ENCODE measurements at places on chromosomes 2 and 18.
A peak's percentile ranks its signal among the peaks of the same experiment; 100 is the strongest.

DNA sequence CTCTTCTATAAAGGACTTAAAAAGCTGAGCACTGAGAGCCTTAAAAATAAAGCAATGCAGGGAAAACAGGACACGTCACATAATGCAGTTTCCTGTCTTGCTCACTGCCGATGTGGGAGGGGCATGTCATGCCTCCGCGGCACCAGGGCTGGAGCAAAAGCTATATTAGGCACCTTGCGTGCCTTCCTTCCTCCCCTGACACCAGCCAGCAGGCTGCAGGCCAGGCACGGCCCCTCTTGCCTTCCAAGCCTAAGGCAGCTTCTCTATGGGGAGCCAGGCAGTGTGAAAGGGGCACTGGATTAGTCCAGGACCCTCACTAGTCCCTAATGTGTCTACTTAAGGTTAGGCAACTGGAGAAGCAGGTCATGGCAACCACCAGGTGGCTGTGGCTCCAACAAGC lies 26.3 kb downstream of the MRPL35 start:
- DNase-seq = peak; percentile 12

DNA sequence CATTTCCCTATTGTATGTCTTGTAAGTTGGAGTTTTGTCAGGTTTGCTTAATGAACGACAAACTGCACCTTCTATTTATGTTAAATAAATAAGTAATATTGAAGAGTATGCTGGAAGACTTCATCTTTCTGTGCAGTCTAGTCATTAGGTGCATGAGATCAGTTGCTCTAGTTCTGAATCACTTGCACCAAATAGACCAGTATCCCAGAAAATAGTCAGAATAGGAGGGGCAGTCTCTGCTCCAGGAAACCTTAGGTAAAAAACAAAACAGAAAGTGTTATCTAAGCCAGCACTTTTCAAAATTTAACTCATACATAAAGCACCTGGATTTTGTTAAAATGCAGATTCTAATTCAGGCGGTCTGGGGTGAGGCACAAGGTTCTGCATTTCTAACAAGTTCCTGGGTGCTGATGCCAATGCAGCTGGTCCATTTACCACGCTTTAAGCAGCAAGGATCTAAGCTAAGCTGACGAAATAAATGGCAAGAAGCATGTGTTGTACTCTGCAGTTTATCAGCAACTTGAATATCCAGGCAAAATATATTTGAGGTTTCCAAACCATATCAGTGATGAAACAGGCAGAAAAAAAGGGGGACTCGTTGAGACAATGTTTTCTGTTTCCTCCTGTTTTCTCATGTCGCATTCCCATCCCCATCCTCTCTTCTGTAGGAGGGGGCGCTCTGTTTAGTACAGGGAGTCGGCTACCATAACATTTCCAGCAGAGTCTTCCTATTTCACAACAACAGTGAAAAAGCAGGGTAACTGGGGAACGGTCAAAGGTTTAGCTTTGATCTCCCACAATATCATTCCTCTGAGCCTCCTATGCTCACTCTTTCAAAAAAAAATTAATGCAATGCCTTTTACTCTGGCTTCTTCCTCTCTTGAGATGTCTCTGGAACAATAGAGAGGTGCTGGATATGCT lies 106.4 kb downstream of the MBD2 start:
- no peak for DNase-seq

GRCh38 chr2:205717175-205717846 lies 35.0 kb downstream of the NRP2 start:
- no peak for DNase-seq

DNA sequence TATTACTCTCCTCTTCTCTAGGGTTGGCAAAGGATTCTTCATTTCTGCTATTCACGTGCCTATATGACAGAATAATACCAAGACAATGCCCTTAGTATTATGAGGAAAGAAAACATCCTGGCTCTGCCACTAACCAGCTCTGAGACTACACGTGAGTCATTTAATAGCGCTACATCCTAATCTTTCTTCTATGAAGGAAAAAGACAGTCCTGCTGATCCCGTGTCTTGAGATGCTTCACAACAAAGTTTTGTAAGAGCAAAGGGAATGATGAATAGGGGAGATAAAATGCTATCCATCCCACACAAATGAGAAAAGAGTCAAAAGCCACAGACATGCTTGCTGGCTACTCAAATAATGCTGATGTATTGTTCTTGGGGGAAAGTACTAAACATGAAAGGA lies 152.8 kb downstream of the PID1 start:
- DNase-seq = no peak

- no peak for DNase-seq
Measured at GRCh38 chr2:168731616-168732015, 70.8 kb upstream of the NOSTRIN start.

DNA sequence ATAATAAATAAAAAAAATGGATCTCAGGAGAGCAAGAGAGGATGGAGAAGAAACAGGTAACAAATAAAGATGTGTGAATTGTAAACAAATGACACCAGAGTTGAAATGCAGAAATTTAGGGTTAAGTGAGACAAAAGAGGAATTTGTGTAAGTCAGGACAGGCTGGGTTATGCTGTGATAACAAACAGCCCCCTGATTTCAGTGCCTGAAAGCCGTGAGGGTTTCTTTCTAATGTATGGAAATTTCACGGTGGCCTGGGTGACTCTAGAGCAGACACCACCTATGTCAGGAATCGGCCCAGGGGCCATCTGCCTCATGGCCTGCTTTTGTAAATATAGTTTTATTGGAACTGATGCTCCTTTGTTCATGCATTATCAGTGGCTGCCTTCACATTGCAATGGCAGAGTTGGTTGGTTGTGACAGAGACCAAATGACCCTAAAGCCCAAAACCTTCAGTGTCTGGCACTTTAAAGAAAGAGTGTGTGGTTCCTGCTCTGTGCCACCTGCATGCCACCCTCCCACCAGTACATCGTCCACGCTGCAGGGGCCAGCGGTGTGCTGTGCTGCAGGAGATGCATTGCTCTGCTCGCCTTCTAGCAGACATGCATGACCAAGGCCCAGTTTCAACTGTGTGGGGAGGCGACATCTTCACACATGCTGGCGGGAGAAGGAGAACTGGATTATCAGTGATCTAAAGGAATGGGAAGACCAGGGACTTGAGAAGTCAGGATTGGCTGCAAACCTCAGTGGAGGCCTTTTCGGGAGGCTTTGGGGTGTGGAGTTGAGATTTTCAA lies 221.2 kb upstream of the APCDD1 start:
- DNase-seq = no peak

DNA sequence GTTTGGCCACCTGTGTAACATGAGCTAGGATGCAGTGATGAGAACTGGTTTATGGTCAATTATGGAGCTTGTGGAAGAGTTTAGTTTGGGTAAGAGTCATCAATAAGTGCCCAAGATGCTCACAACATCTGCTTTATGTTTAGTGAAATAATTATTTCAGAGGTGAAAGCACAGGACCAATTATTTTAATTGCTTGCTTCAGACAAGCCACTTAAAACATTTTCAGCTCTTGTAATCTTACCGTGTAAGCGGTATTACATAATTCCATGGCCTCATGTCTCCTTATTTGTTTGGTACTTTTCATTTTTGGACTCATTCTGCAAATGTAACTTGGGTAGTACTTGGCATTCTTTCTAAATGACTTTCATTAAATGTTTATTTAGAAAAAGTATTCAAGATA lies 5.4 kb downstream of the B3GNT2 start:
- DNase-seq = no peak

DNA sequence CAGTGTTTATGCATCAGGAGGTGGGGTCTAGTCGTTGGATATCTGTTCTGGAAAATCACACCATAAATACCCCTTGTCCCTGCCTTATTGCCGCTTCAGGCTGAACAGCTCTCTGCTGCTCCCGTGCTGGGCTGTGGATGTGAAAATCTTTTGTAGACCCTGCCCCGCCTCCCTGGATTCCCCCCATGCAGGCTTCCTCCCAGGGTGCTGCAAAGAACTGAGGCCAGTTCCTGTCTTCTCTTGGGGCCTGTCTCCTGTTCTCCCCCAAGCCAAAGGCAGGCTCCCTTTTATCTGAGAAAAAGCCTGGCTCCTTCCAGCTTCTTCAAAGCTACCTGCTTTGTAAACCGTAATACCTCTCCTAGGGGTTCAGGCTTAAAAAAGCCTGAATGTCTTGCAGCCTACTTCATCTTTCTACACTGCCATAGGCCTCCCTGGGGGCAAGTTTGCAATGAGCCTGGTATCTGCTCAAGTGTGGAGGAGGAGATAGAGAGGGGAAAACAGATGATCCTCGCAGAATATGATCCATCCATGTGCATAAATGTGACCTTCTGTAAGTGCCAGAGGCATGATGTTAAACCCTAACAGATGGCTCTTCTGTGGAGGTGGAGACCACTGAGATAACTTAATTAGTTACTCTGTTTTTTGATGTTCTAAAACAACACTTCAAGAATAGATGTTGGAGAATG lies 55.3 kb downstream of the VWA3B start:
- DNase-seq = no peak

DNA sequence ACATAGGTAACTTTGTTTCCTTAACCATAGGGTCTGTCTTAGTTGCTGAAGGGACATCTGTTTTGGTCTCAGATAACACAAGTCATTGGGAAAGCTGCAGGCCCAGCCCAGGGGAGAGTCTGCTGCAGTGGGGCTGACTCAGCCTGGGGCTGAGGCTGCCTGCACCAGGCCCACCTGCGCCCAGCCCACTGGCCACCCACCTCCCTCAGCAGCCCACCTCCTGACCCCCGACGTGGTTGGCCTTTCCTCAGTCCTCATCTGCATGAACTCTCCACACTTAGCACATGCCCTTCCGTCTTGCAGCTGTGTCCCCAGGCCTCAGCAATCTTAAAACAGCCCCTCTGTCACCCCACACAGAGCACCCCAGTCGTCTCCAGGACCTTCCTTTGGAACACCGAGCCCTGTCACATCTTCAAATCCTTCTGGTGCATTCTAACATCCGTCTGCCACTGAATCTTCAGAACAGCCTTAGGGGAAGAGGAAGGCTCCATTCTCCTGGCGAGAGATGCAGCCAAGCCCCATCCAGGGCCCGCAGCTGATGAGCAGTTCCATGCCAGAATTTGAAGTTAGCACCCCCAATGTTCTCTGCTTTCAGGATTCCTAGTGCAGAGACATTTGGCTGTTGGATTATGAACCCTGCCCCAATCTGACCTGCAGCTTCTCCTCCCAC lies 231.4 kb downstream of the SEPTIN10 start:
- no peak for DNase-seq

DNA sequence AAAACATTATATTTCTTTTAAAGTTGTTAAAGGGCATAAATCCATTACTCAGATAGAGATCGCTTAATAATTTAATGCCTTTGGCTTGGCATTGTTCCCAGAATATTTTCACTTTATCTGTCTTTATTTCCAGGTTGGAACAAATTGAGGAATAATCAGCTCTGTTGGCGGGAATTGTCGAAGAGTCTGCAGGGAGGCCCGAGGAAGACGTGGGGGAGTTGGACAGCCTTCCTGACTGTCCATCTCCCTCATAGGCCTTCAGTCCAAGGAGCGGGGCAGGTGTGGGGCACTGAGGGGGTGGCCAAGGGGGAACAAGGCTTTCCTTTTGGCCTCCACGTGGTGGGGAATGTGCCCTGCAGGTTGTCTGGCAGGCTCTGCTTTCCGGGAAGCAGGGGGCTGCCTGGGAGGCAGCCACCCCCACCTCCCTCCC lies 179.6 kb downstream of the ZBTB7C start:
- no peak for DNase-seq

All from activated gamma-delta T cell treated with Interleukin-2 at 50 U/mL for 16 hours (primary cell).